ENCODE measurements at places on chromosomes 7 and 10.

DNA sequence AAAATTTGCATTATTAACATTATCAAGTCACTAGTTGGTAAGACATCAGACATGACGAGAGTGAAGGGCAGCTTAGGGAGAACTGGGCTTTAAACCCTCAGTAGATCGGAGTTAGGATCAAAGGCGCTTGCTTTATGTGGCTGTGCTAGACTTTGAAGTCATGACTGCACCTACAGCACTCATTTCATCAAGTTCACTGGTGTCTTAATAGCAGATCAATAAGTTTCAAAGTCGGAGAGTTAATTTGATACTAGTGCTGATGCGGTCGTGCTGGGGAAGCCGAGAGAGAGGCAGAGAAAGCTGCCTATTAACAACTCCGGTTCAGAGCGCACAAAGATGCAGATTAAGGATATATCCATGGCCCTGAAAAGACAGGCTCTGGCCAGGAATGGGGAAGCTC is 172.9 kb downstream of the TCF7L2 start:
- no peak for DNase-seq

- no peak for DNase-seq
Measured at GRCh38 chr10:113020838-113021237, 70.8 kb downstream of the TCF7L2 start.

DNA sequence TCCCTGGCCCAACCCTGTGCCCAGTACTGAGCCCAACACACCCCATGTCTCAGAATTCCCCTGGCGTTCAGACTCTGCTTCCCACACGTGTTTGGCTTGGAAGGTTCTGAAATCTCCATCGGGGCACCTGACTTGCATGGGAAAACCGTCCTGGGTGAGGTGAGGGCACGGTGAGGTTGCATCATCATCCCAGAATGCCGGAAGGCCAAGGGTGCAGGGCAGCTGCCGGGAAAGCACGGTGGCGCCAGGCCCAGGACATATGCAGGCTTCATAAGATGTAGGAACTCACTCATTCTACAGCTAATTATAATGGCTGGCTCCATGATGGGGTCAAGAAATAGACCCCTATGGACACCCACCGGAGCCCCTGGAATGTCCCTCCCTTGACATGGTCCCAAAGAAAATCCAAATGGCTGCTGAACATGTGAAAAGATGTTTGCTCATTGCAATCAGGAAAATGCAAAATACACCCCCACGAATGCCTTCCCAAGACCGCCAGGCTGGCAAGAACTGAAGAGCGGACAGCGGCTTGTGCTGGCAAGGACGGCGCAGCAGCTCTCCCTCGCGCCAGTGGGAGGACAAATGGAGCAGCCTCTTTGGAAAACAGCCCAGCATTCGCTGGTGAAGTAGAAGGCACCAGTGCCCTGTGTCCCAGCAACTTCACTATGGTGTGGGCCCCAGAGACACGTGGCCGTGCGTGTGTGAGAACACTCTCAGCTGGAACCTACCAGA is 2.3 kb downstream of the KNDC1 start:
- no peak for DNase-seq

DNA sequence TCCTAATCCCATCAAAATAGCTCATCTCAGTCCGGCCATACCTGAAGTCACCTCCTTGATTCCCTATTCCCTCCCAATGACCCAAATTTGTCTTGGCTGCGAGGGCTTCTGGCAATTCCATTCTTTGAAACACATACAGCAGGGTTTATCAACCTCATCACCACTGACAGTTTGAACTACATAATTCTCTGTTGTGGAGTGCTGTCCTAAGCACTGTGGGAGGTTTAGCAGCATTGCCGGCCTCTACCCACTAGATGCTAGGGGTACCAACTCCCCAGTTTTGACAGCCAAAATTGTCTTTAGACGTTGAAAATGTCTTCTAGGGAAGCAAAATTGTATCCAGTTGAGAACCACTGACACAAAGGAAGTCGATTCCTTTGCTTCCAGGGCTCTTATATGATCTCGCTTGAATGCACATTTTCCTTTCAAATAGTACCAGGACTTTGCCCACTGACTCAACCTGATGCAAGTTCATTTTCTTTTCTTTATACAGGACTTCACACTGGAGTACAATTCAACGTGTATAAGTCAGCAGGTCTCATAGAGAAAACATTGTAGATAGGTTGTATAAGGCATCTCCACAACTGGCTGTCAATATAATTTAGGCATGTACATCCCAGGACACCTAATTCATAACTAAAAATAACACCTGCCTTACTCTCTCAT is 133.3 kb downstream of the STRA8 start:
- DNase-seq, result no peak

- no peak for DNase-seq
Measured at GRCh38 chr10:64733980-64734379, 1212.8 kb downstream of the REEP3 start.

All from activated T-cell treated with anti-CD3 and anti-CD28 coated beads for 4 hours (primary cell).